ENCODE measurements at places on chromosomes 6 and 20. TPM values are rescaled to one million over a fixed set of nuclear protein-coding genes. Genes with fewer than 3 reads are reported as not detected.

DNA sequence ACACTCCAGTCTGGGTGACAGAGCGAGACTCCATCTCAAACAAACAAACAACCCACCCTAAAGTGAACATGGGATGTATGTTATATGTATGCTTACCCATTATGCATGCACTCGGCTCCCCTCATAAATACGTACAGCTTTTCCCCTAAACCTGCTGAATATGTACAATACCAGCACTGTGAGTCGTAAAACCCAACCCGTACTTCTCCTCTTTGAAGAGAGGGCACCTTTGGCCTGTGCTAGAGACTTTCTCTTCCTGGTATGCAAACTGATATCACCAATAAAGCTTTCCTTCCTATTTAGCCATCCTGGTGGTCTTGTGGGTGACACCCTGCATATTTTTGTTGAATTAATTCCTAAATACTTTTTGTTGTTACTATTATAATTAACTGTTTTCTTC is 51.3 kb downstream of the VSTM2L start:
- no peak for DNase-seq

- DNase-seq: no peak
These were observed 48.6 kb upstream of the PTPRT start for GRCh38 chr20:43238266-43238665.

Gene FAM209A
- 0.40 TPM for total RNA-seq

Gene MUC22
- total RNA-seq: not detected

Measured in endodermal cell (in vitro differentiated cells).